ENCODE measurements at places on chromosomes 1 and 21.

GRCh38 chr1:37845786-37846185, 13.6 kb downstream of the MTF1 start:
- no peak for DNase-seq

DNA sequence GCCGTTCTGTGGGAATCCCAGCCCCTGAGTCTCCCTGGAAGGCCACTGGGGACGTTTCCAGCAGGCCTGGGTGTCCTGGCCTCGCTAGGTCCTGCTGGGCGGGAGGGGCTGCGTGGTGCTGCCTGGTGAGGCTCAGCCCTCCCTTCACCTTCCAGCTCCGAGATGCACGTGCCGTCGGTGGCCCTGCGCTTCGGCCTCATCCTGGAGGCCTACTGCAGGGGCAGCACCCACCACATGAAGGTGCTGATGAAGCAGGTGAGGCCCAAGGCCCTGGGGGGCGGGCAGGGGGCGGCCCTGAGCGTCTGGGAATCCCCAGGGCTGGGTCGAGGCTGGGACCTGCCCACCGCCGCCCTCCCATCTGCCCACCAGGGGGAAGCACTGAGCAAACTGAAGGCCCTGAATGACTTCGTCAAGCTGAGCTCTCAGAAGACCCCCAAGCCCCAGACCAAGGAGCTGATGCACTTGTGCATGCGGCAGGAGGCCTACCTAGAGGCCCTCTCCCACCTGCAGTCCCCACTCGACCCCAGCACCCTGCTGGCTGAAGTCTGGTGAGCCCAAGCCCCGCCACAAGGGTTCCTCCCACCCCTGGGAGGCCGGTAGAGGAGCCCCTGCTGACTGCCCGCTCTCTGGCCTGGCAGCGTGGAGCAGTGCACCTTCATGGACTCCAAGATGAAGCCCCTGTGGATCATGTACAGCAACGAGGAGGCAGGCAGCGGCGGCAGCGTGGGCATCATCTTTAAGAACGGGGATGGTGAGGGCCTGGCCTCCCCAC, 70.3 kb downstream of the PIK3CD start:
- peak; percentile 81 for DNase-seq

- DNase-seq = no peak
Observed at GRCh38 chr1:226954777-226955176, 14.7 kb downstream of the COQ8A start.

DNA sequence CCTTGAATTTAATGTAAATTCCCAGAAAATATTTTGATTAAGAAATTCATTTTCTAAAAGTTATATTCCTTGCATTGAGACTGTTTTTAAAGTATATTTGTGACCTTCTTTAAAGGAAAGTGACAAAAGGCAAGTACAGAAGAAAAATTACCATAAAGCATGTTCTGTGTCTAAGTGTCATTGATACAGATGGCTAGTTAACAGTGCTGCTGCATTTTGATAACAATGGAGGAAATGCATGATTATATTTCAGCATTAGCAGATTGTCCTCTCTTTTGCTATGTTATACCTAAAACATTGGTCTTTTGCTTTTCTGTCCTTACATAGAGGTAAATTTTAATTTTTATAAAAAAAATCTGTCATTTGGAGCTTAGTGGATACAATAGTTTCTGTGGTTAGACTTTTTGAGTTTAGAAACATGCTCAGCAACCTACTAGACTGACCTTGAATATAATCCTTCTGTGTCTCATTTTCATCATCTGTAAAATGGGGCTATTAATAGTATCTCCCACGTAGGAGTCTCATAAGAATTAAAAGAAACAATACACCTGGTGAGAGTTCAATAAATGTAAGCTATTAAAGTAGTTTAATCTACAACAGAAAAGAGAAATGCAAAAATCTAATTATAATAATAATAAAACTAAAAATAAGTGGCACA, 51.1 kb upstream of the RGS21 start:
- no peak for DNase-seq

DNA sequence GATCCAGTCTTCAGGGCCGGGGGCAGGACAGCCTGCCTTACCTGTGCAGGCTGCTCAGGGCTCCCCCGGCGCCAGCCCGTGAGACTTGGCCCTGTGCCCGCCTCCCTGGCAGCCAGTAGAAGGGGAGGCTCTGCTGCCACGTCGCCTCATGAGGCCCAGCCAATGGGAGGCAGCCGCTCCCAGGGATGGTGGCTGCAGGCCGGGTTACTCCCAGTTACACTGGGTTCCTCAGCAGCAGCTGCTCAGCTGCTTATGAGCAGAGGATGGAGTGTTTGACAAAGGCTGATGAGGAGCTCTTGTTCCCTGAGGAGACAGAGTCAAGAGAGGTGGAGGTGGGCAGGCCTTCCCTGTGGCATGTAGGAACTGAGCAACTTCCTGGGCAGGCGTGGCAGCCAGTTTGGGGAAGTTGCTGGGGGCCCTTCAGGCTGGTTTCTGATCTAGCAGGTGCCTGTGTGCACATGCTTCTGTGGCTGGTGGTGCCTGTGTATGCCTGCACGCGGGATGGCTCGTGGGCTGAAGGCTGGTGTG, 5.5 kb downstream of the MFSD2A start:
- DNase-seq = no peak

DNA sequence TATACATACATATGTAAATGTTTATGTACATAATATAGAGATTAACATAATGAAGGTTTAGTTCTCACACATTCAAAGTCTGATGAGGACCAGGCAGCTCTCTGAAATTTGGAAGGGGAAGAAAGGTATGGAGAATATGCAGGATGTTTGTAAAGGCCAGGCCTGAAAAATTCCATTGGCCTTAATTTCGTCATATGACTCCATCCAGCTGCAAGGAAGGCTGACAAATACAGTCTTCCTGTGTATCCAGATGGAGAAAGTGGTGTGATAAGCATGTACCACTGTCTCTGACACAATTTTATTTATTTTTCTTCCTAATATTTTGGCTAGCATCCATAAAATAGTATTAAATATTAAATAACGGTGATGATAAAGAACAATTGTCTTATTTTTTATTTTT, 6.3 kb upstream of the SGIP1 start:
- no peak for DNase-seq

DNA sequence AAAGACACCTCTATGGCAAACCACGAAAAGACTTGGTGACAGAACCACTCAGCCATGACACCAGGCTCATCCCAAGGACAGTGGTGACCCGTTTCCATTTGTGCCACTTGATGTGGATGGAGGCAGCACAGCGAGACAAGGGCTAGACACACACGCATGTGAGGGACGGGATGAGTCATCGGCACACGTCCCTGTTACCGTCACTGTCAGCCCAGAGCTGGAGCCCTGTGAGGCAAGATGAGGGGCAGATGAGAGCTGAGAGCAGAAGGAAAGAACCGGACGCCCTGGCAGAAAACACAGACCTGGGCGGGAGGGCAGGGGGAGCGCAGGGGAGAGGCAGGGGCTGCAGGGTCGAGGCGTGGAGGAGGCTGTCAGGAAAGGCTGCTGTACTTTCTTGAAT, 57.8 kb downstream of the SIK1 start:
- no peak for DNase-seq

DNA sequence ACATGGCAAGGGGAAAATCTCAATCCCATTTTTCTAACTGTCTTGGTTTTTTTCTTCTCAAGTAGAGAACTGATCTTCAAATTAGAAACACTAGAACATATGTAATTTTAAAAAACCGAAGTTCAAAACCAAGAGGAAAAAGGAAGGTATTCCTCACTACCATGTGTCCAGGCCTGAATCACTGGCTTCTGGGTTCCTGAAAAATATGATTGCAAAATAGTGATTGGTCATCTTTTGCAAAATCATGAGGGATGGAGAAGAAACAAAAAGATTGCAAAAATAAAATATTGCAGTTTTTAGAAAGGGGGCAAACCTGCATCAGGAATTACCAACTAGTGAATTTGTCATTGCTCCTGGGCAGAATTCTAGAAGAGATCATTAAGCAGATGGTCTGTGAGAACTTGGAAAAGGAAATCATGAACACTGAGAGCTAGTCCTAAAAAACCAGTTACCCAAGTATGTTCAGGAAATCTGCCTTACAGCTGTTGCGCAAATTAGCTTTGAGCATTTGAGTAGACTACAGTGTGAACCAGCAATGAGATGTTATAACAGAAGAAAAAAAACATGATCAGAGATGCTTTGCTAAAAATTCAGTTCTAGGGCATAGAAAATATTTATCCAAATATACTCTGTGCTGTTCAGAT, 49.4 kb downstream of the SPATA46 start:
- no peak for DNase-seq

DNA sequence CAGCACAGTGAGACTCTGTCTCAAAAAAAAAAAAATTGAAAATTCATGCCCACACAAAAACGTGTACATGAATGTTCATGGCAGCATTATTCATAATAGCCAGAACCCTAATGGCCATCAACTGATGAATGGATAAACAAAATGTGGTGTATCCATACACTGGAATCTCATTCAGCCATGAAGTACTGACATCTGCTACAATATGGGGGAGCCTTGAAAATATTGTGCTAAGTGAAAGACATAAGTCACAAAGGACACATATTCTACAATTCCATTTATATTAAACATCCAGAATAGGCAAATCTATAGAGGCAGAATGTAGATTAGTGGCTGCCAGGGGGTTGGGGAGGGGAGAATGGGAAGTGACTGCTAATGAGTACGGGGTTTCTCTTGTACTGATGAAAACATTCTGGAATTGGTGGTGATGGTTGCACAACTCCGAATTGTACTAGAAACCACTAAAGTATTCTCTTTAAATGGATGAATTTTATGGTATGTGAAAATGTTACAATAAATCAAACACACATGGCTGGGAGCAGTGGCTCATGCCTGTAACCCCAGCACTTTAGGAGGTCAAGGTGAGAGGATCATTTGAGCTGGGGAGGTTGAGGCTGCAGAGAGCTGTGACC, 33.0 kb upstream of the KCNN3 start:
- no peak for DNase-seq

- peak; percentile 60 for DNase-seq
Observed at GRCh38 chr1:46532498-46533178, 18.8 kb downstream of the KNCN start.

DNA sequence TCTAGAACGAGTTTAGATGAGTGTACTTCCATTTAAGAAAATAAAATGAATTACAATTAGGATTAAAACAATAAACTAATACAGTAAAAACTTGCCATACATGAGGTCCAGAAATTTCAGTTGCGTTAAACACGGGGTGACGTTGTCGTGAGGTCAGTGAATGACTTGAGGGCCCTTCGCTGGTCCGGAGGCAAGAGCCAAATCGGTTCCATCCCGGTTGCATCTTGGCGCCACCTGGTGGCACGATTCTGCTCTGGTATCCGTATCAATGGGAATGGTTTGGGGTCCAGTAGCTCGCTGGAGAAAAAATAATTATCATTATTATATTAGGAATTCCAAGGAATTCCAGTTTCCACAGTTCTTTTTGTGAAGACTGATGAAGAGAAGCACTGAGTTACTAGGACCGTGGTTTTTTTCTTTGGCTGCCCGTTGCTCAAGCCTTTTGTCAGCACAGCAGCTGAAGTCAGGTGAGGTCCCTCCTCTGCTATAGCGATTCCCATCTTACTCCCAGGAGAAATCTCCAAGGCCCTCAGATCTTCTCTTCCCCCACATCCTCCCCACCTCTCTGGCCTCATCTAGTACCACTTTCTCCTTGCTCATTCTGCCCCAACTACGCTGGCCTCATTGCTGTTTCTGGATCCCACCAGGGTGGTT, 161.4 kb downstream of the SLC35F3 start:
- DNase-seq = peak; percentile 16

DNA sequence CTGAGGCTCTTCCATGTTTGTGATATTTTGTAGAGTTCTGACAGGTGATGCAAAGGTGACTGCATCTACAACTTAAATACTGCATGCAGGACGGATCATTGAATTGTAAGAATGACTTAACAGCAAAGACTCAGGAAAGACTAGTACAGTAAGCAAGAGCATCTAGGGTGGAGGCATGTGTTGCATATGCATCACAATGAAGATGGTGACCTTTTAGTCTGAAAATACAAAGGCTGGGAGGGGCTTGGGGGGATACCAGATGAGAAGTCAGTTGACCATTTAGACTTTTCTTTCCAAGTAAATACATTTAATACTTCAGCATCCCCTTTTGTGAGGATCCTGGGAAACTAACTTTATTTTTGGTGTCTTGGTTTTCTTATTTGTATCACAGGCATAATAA, 145.5 kb downstream of the NUF2 start:
- no peak for DNase-seq

DNA sequence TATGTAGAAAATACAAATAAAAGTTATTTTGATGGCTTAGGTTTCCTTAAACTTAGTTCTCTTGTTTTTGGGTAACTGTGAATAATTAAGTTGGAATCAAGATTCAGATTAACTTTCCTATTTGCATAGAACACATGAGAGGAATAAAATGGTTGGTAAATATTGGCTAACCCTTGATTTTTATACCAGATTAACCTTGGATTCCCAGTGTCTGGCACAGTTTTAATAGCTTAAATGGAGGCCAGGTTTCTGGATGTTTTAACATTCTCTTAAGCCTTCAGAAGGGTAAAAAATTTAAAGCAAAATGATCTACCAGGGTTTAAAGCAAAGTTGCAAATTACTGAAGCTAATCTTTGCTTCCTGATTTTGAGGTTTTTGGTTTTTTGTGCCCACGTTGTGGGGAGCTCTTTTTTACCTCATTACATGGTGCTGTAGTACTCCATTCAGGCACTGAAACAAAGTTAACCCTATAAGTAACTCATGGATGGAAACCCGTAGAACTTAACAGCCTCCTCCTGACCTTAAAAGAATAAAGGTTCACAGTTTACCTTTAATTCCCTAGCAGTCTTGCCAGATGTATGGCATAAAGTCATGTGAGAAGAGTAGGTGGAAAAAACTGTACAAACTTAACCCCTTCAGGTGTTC, 8.4 kb upstream of the SPATA1 start:
- no peak for DNase-seq

DNA sequence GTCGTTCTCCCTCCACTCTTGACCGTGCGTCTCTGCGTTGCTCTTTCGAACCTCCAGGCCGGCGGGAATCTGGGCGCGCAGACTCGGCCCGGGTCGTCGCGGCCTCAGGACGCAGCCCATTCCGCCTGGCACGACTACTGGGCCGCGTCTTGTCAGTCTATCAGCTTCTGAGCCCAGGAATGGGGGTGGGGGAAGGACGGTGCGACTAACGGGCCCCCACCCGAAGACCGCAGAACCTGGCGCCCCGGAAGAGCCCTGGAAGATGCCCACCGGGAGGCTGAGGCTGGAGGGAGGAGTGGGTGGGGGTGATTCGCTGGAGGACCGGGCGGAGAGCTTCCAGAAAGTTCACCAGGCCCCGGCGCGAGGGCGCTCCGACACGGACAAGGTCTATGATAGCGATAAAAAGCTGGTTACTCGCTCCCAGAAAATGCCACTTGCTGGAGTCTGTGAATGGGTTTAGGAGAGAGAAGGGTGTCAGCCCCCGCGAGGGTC, 1.7 kb upstream of the DMRTA2 start:
- no peak for DNase-seq

DNA sequence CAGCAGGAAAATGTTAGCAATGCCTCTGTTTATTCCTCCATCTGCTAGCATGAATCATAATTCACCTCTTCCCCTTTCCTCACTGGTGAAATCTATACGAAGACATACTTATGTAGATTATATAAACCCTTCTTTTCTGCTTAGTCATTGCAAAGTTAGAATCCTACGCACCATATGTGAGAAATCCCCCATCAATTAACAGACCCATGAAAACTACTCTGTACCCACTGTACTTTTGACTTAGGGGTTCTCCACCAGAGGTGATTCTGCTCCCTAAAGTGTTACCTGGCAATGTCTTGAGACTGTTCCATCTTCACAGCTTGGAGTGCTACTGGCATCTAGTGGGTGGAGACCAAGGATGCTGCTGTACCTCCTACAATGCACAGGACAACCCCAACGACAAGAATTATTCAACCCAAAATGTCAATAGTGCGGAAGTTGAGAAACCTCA, 49.6 kb upstream of the KCTD3 start:
- no peak for DNase-seq

- no peak for DNase-seq
Observed at GRCh38 chr1:171090604-171091003, at the start of gene FMO3. TSS of gene FMO3 (plus strand) at chr1:171090905. CDS start at chr1:171092659, 1,754 bp downstream.

Measured in stimulated activated CD4-positive, alpha-beta T cell treated with anti-CD3 and anti-CD28 coated beads, Interleukin-1b, Interleukin-23, amount 100 ng/mL, for 1 hour (primary cell).